ENCODE measurements at places on chromosomes 12 and 14. TPM values are rescaled to one million over a fixed set of nuclear protein-coding genes. Genes with fewer than 3 reads are reported as not detected.

- no peak for DNase-seq
Observed at GRCh38 chr12:67501362-67501761, 147.2 kb upstream of the DYRK2 start.

GRCh38 chr14:23431486-23431885 is 4.0 kb downstream of the MYH7 start:
- no peak for DNase-seq

- DNase-seq = no peak
Observed at GRCh38 chr14:97620066-97620465, 822.9 kb downstream of the VRK1 start.

DNA sequence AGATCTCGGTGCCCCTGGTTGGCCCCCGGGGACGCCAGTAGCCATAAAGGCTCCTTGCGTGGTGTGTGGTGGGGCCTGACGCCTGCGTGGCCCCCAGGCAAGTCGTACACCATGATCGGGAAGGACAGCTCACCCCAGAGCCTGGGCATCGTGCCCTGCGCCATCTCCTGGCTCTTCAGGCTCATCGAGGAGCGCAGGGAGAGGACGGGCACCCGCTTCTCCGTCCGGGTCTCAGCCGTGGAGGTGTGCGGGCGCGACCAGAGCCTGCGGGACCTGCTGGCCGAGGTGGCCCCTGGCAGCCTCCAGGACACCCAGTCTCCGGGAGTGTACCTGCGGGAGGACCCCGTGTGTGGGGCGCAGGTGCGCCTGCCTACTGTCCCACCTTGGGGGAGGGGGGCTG is 34.5 kb downstream of the KIF26A start:
- DNase-seq = no peak

DNA sequence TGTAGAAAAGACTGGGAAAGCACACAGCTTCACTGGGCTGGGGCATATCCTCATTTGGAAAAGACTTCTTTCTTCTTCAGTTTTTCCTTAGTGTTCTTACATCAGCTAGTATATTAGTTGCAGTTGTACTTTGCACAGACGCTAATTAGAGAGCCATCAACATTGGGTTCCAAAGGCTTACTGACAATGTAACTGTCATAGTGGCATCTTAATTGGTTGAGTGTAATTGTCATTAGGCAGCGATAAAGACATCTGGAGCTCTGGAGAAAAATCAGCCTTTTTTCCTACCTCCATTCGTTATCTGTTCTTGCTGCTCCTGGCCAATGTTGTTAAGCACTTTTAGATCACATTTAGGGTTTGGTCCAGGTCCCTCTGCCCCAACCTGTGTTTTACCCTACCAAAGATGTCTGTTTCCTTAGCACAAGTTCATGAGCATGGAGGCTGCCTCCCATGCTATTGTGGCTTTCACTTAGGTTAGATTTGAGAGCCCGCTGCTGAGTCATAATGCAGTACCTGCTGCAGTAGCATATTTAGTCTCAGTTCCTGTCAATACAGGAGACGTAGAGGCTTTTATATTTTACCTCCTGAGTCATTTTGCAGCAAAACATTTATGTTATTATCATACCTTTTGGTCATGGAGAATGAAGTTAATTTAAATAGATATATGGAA is 49.2 kb downstream of the FBXW8 start:
- peak; percentile 68 for DNase-seq

DNA sequence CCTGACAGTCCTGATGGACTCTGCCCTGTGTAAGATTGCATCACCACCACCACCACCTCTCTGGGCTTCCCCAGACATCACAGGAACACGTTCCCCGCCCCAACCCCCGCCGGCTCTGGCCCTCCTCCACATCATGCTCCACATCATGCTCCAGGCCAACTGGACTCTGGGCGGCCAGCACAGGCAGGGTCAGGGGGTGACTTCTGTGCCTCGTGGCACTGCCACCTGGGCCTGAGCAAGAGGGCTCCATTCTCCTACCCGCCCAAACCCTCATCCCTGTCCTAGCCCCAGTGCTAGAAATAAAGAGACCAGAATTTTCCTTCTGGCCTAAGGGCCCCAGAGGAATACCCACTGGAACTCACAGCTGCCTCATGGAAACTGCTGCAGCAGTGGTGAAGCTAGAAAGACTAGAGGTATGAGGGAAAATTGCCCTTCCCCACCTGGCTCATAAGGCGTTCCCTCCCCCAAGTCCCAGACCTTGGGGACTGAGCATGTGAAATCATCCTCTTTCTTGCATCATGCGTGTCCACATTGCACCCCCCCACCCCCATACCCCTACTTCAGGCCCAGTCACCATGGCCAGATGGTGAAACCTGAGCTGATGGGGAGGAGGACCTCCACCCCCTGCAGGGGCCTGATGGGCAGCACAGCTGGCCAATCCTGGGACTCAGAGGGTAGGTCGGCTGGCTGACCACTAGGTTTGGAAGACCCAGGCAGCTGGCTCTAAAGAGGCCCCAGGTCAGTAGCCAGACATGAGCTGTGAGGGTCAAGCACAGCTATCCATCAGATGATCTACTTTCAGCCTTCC is at the start of gene INHBE:
TSS of gene INHBE (plus strand) at position 742 of the 808 bp plus-strand sequence. CDS start 230 bp downstream, outside the sequence.
- DNase-seq = no peak

DNA sequence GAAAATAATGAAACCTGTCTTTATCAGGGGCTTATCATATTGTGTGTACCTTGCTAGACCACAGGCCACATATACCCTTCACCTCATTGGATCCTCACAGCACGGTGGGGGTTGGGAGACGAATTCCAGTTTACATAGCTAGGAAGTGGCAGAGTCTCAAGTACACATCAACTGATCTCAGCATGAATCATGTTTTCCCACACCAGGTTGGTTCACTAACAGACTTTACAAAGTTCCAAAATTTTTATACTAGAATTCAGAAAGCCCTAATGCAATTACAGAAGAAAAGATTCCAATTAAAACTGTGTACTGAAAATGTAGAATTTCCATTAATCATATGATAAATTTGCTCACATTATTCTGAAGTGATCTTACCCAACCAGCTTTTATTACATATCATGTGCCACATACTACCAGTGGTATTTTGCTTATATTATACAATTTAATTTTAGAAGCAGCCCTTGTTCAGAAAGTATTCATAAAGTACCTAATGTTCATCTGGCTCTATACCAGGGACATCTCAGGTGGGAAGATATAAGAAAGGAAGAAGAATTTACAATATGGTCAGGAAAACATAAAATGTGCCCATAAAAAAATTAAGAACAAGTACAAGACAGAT is 196.2 kb downstream of the ITPR2 start:
- peak; percentile 97 for DNase-seq

GRCh38 chr12:92226071-92226661 is 80.5 kb upstream of the BTG1 start:
- no peak for DNase-seq

- no peak for DNase-seq
Observed at GRCh38 chr12:79822475-79822874, 112.4 kb downstream of the PPP1R12A start.

DNA sequence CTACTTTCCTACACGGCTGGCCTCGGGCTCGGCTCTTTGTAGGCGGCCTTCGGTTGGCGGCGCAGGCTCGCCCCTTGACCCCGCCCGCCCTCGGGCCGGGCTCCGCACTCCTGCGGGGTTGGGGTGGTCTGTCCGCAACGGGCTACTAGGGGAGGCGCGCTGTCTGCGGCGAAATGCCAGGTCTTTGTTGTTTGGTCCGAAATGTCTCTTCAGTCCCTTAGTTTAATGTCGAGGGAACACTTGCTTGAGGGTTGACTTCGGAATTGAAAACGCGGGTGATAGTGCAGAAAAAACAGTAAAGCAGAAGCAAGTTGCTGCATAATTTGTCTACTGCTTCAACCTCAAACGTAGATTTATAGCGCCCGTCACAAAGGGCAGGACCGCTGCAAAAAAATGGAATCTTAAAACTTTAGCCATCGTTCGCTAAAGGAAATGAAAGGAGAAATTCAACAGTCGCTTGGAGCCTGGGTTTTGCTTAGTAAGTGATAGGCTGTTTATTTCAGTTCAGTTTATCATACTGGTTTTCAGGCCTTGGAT is 390 bp downstream of the JKAMP start:
- peak; percentile 61 for DNase-seq

Gene SLC38A2
- total RNA-seq = 232 TPM
